ENCODE measurements at places on chromosomes 1 and 21. TPM values are rescaled to one million over a fixed set of nuclear protein-coding genes. Genes with fewer than 3 reads are reported as not detected.

- DNase-seq, result peak; percentile 90
These were observed 47.6 kb downstream of the B3GALT5 start for GRCh38 chr21:39660191-39660980.

GRCh38 chr1:18588093-18588492 lies 42.6 kb upstream of the PAX7 start:
- no peak for DNase-seq

DNA sequence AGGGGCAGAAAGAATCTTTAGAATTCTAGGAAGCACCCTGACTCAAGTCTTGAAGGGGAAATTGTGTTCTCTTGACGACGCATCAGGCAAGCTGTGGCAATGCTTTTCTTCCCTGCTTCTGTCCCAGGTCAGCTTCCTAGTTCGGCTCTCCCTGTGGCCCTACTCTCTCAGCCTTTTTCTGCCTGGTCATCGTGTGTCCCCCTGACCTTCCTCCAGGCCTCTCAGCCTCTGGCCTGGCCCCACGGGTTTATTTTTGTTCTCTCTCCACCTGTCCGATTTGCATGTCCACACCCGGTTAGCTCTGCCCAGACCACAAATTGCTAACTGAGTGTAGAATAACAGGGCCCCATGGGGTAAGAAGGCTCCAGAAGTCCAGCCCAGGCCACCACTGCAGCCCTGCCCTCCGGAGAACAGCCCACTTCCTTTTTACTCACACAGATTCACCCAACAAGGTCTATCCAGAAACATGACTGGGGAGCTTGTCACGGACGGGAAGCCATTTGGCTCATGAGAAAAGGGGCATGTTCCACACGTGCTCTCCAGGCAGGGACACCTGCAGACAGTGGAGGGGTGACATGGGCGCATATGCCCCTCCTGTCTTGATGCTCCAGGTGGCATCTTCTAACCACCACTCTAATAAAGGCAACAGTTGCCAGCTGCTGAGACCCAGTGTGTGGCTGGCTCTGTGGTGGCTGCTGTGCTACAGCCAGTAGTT lies 9.8 kb downstream of the KCNN3 start:
- DNase-seq, result peak; percentile 98

DNA sequence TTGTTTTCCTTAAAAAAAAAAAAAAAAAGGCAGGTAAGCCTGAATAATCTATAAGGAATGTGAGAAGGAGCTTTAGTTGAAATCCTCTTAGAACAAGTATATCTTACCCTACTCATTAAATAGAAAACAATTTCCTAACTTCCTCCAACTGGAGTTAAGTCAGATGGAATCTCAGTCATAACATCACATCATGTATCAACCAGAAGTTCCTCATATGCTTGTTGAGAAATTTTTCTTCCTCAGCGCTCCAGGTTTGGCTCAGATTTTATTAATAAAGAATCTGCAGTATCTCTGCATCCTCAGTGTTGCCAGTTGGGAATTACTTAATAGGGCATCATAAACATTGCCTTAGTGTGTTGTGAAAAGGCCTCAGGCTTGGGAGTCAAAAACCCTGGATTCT lies 37.6 kb downstream of the DUSP10 start:
- DNase-seq, result no peak

GRCh38 chr1:36606641-36607262 lies 124.0 kb upstream of the CSF3R start:
- DNase-seq, result no peak

DNA sequence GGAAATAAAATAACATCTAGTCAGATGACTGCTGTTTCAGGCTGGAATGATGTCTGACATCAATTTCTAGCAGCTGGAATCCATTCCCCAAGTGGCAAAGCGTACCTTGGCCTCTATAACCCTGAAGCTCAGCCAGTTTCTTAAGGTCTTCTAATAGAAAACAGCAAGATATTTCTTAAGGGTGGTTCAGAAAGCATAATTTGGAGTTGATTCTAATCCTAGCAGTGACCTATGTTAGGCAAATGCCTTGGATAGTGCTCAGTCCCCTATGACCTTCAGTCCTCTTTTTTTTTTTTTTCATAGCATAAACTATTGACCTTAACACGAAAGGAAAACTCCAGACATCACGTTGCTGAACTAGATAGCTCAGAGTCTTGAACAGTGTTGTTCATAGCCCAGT lies 56.5 kb downstream of the LAMC2 start:
- no peak for DNase-seq

- DNase-seq, result no peak
These were observed 499.3 kb upstream of the ADAMTS5 start for GRCh38 chr21:27466140-27466539.

- peak; percentile 22 for DNase-seq
These were observed 62.1 kb upstream of the CD55 start for GRCh38 chr1:207259391-207259790.

DNA sequence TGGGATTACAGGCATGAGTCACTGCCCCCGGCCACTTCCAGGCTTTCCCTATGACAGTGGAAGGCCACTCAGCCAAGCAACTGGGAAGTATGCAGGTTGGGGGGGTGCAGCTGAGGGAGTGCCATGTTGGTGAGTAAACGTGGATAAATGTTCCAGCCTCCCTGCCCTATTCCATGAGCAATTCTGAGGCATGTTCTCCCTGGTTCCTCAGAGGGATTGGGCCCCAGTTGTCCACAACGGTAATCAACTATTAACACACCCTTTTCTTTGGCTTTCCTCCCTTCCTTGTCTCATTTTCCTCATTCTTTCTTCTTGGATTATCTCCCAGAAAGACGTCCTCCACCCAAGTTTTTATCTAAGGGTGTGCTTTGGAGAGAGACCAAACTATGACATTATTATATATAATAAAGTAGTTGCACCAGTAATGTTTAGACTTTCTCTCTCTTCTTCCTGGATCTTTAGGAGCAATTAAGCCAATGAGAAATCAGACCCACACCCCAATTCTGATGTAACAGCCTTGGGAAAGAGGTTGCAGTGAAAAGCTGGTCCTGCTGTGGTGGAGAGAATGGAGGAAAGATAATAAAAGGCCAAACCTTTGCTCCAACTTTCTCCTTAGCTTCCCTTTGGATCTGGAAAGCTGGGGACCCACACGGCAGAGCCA lies 6.8 kb upstream of the SLAMF9 start:
- peak; percentile 8 for DNase-seq

DNA sequence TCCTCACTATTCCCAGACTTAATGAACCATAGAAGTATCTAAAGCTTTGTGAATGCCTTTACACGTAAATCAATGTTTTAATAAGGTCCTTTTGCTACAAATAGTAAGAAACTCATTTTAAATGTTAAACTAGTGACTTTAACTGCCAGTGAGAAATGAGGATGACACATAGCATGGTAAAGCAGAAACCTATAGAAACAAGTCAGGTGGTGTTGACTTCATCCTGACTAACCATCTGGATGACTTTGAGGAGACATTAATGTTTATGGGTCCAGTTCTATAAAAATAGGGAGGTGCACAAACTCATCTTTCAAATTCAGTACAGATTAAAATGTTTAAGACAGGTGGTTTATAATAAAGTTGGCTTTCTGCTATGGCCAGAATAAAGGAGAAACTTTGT lies 85.4 kb downstream of the COLGALT2 start:
- DNase-seq, result no peak

The CTH gene
- total RNA-seq, result 3.7 TPM

The SNX7 gene
- total RNA-seq, result 25.4 TPM

The OR2T2 gene
- not detected for total RNA-seq

The GSTM1 gene
- 0.83 TPM for total RNA-seq

The COL11A1 gene
- 117 TPM for total RNA-seq

The DISP3 gene
- 0.08 TPM for total RNA-seq
